ENCODE measurements at places on chromosomes 5 and 9. TPM values are rescaled to one million over a fixed set of nuclear protein-coding genes. Genes with fewer than 3 reads are reported as not detected.

DNA sequence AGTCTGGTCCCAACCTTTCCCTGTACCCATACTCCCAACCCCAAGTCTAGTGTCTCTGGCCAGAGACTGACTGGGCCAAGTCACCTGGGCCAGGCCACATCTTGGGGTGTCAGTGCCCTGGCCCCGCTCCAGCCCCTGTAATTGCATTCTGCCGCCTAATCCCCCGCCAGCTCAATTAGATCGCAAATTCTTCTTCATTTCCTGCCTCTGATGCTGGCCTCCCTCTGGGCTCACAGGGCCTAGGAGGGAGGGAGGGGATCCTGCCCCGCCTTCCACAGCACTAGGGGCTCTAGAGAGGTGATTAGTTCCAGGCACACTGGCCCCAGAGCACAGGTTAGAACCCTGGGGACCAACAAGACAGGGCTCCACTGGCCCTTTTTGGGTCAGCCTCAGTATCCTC is 5.5 kb downstream of the CXXC5 start:
- no peaks in the 10 kb centered on the region for H3K36me3 ChIP-seq
- no peak for DNase-seq
- H3K27me3 ChIP-seq, result peaks cover 56% of the 10 kb centered on the region
- no peak overlapping the region for H3K4me3 ChIP-seq
- H3K4me1 ChIP-seq, result peaks cover 33% of the 10 kb centered on the region
- no peak overlapping the region for H3K27ac ChIP-seq

DNA sequence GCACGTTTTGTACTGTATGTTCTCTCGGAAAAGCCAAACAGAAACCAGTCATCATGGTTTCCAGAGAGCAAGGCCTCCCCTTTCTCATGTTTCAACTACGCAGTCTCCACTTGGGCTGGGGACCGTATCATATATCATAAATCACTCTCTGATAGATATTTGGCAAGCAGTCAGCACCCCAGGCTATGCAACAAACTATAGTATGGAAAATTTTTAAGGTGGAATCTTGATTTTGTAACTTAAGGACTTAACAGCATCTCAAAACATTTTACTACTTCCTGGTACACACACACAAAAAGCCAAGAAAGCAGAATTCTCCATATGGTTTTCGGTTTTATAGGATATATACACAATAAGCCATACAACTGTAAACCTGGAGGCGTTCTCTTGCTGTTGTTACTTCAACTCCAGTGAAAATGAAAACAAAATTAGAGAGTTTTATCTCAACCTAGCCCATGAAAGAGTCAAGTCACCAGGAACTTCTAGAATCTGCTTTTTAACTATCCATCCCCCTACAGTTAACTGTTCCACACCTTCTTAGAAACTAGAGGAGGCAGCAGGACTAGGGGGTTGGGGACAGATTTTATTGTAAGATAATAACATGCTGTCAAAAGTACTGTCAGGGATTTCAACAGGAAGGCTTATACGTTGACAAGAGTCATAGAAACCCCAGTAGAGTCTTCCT is 283.4 kb downstream of the NFIB start:
- no peak overlapping the region for H3K27ac ChIP-seq
- no peak overlapping the region for H3K4me3 ChIP-seq
- DNase-seq, result no peak
- H3K4me1 ChIP-seq, result no peaks in the 10 kb centered on the region
- no peaks in the 10 kb centered on the region for H3K27me3 ChIP-seq
- H3K36me3 ChIP-seq, result no peaks in the 10 kb centered on the region

DNA sequence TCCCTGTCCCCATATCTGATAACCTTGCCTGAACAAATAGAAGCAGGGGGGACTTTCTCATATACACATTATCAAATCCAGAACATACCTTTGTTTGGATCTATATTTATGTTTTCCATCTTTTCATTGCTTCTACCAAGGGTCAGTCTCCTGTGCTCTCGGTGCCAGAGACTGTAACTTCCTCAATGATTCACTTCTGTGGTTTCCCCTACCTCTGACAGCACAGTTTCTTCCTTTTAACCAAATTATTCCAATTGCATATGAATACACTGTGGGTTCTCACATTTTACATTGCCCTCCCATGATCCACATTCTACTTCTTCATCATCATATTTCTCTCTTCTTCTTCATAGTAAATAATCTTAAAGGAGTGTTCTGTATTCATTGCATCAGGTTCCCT is 32.2 kb downstream of the NMUR2 start:
- no peak overlapping the region for H3K4me3 ChIP-seq
- H3K27me3 ChIP-seq, result peaks cover 4% of the 10 kb centered on the region
- no peak for DNase-seq
- no peaks in the 10 kb centered on the region for H3K4me1 ChIP-seq

DNA sequence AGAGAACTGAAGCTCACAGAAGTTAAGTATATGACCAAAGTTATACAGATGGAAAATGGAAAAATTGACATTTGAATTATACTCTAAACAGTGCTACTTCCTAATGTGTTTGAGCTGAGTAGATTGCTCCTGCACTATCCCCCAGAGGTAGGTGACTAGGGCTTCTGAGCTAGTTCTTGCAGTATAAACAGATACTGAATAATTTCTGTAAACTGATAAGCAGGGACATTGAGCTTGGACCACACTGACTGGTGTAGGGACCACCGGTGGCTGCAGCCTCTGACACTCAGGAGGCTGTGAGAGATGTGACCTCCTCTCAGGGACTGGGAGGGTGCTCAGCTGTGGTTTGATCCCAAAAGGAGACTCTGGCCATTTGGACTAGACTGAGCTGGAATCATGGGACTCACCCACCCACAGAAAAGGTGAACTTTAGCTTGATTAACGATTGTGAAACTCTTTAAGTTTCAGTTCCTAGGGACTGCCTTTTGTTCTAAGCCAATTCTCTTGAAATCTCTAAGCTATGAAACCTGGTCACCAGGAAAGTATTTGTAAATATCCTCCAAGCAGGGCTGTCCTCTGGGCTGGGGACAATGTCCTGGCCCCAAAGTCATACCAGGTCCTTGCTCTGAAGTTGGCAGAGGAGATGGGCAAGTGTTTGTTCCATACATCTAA is 291.5 kb downstream of the SEC61B start:
- no peaks in the 10 kb centered on the region for H3K36me3 ChIP-seq
- no peak for DNase-seq
- H3K27ac ChIP-seq, result no peak overlapping the region
- no peaks in the 10 kb centered on the region for H3K27me3 ChIP-seq
- H3K4me1 ChIP-seq, result no peaks in the 10 kb centered on the region

GRCh38 chr5:168747987-168748777 is 169.0 kb upstream of the PANK3 start:
- H3K4me1 ChIP-seq, result no peaks in the 10 kb centered on the region
- H3K27me3 ChIP-seq, result no peaks in the 10 kb centered on the region
- no peak overlapping the region for H3K4me3 ChIP-seq

GRCh38 chr5:28009576-28009975 is 971.2 kb upstream of the CDH9 start:
- H3K4me3 ChIP-seq, result no peak overlapping the region
- H3K27me3 ChIP-seq, result no peaks in the 10 kb centered on the region
- H3K4me1 ChIP-seq, result no peaks in the 10 kb centered on the region
- DNase-seq, result no peak
- H3K36me3 ChIP-seq, result no peaks in the 10 kb centered on the region
- H3K27ac ChIP-seq, result no peak overlapping the region

DNA sequence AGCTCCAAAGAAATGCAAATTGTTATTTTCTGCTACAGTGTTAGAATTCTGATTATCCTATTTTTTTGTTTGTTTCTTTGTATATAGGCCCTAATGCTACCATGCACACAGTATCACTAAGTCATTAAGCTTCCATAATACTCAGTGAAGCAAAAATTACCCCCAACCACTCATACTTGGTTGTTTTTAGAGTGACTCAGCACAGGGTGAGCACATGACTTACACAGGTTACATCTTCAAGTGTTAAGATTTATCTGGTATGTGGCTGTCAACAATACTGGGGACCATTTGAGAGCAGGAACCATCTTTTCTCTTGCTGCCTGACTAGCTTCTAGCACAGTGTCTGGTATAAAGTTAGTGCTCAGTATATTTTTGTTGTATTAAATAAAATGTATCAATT is 255.8 kb upstream of the SLC24A2 start:
- H3K27ac ChIP-seq, result no peak overlapping the region
- no peak overlapping the region for H3K4me3 ChIP-seq
- H3K4me1 ChIP-seq, result peaks cover 12% of the 10 kb centered on the region
- DNase-seq, result no peak
- H3K27me3 ChIP-seq, result no peaks in the 10 kb centered on the region
- no peaks in the 10 kb centered on the region for H3K36me3 ChIP-seq

DNA sequence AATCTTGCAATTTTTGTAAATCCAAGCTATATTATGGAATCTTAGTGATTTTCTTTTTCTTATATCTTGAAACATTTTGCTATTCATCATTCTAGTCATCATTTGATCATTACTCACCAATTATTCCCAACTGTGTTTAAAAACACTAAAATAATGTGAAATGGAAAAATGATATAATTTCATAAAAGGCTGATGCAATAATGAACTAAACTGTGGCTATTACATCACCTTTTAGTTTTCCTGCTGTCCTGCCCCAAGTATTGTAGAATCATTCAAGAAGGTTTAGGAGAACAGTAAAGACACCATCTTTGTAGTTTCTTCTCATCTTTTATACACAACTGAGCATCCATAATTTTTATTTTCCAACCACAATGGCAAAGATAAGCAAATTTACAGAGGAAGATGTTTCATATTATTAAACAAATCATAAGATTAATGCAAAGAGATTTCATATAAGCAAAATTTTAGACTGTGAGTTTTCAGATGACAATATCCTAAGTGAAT is 431.0 kb upstream of the SLC30A5 start:
- no peaks in the 10 kb centered on the region for H3K27me3 ChIP-seq
- no peak overlapping the region for H3K27ac ChIP-seq
- no peaks in the 10 kb centered on the region for H3K36me3 ChIP-seq
- no peaks in the 10 kb centered on the region for H3K4me1 ChIP-seq
- DNase-seq, result no peak

DNA sequence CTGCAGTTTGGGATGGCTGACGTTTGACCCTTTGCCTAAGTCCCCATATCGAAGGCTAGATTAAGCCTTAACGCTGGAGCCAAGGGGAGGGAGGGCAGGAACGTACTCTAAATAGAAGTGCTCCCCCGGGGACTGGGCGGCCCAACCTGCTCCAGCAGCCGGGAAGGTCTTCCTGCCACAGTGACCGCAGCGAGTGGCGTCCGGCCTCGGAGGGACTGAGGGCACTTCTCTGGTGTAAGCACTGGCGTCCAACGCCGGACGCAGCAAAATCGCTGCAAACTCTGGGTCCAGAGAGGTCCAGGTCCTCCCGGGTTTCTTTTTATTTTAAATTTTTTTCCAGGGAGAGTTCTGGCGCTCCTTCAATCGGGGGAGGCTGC is 505 bp upstream of the ACER2 start:
- no peak overlapping the region for H3K27ac ChIP-seq
- H3K36me3 ChIP-seq, result no peaks in the 10 kb centered on the region
- H3K27me3 ChIP-seq, result no peaks in the 10 kb centered on the region
- no peak for DNase-seq
- H3K4me1 ChIP-seq, result peaks cover 27% of the 10 kb centered on the region

DNA sequence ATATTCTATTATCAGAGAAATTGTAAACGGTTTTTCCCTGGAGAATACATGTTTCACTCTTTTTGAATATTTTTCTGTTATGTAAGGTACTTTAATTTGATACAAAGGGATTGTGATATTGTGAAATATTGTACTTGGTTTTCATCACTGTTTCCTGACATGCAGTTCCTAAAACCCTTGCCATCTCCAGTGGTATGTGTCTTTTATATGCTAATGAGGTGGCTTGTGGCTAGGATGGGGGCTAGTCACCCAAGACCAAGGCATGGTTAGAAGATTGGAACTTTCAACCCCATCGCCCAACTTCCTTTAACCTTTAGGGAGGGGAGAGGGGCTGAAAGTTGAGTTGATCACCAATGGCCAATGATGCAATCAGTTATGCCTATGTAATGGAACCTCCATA is 160.6 kb downstream of the TAF11L14 start:
- no peaks in the 10 kb centered on the region for H3K36me3 ChIP-seq
- H3K4me3 ChIP-seq, result no peak overlapping the region
- no peak for DNase-seq
- H3K27me3 ChIP-seq, result no peaks in the 10 kb centered on the region
- H3K4me1 ChIP-seq, result no peaks in the 10 kb centered on the region

DNA sequence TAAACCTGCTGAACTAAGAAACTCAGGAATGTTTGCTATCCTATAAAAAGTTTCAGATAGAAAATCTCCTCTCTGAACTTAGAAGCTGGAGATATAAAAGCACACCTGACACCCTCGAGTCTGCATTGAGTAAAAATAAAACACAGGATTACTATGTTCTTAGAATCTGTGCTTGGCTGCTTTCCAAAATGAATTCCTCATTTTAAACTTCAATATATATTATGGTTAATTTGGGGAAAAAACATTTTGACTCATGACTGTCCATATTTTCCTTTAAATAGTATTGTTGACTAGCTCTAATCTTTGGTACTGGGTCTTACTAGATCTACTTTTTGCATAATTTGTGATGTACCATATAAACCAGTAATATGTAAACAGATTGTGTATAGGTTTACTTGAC is 36.7 kb downstream of the FBXW2 start:
- no peak for DNase-seq
- peaks cover 16% of the 10 kb centered on the region for H3K36me3 ChIP-seq
- no peak overlapping the region for H3K4me3 ChIP-seq

DNA sequence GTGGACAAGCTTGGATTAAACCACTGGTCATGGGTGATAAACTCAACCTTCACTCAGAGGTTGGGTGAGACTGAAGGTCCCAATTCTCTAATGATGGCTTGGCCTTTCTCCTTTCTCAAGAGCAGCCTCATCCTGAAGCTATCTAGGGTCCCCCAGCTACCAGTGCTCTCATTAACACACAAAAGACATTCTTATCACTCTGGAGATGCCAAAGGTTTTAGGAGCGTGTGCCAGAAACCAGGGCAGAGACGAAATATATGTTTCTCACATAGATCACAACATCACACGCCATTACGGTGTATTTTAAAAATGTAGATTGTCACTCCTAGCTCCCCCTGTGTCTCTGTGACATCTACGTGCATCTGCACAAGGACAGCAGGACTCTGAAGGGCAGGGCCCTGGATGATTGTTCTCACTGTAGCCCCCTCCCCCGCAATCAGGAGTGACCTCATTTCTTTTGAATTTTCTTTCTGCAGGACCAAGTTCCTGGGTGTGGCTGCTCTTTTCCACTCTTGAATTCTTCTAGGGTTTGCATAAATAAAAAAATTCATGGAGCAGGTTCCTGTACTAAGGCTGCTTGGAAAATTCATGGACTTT is 311.3 kb downstream of the GADD45G start:
- no peak overlapping the region for H3K4me3 ChIP-seq
- no peaks in the 10 kb centered on the region for H3K27me3 ChIP-seq
- H3K4me1 ChIP-seq, result no peaks in the 10 kb centered on the region
- no peak overlapping the region for H3K27ac ChIP-seq
- DNase-seq, result no peak

ASPN gene
- not detected for total RNA-seq

MARCHF3 gene
- total RNA-seq, result 6.2 TPM

KLHL3 gene
- 22.0 TPM for total RNA-seq

TAS2R1 gene
- not detected for total RNA-seq
